Left lung (tissue), 14 donors: ENCODE measurements at places on chromosomes 1 and 21. TPM values are rescaled to one million over a fixed set of nuclear protein-coding genes. Genes with fewer than 3 reads are reported as not detected.

DNA sequence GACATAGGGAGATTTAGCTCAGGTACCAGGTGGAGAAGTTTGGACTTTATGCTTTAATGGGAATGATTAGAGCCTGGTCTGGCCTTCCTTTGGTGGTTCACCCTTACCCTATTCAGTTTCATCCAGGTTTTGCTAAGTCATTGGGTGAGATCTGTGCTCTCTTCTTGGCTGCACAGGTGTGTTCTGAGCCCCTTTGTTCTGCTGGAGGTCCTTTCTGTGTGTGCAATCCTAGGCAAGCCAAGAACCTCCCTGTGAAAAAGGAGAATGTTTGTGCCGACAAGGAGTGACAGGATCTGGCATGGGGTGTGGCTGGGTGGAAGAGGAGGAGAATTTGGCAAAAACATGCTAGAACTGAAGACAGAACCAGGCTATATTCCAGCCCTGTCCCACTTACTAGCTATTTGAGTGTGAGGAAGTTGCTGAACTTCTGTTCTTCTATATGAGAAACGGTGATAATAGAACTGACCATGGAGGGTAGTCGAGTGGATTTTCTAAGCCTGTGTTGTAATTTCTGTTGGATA, 4.6 kb downstream of the GSTM5 start:
- no peak for DNase-seq

GRCh38 chr1:2215329-2215728, 12.8 kb upstream of the SKI start:
- peak; percentile 77 for DNase-seq

DNA sequence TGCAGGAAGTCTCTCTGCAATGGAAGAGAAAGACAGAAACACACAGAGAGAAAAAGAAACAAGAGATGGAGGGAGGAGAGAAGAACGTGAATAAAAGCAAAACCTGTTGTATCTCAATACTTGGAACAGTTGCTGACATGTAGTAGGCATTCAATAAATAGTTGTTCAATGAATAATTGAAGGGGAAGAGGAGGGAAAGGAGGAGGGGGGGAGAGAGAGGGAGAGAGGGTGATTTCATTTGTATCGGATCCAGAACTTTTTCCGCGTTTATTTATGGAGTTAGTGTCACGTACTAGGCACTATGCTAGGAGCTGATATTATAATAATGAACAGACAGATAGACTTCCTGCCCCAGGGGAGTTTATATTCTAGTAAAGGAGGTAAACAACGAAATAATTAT, 144.1 kb downstream of the OMA1 start:
- no peak for DNase-seq

The WASF2 gene
- polyA plus RNA-seq = 147 TPM

DNA sequence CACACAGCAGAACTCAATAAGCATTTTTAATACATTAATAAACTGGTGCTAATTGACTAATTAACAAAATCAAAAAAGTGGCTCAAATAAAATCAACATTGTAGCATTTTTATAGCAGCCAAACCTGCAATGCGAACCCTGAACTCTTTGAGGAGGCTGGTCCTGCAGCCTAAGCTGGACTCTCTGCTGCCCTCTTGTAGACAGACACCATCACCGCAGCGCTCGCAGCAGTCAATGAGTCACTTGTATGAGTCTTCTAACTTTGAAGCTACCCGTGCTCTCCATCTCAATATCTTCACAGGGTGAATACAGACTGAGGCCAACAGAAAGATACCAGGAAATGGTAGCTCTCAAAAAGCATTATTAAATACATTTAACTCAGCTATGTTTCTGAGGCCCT, 9.7 kb upstream of the KRTAP7-1 start:
- DNase-seq = no peak

GRCh38 chr21:16324630-16325029, 594.8 kb downstream of the USP25 start:
- no peak for DNase-seq

DNA sequence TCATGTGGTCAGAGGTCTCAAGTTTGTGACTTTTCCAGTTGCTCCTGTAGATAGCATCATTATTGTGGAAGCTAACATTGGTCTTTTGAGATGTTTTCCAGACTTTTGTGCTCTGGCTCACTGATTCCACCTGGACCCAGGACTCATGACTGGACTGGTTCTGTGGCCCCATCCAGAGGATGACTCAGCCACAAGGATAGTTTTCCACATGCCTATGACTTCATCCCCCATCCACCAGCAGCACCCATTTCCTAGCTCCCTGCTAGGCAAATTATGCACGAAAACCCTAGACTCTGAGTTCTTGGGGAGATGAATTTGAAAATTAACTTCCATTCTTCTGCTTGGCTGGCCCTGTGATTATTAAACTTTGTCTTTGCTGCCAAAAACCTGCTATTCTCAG, 949.3 kb downstream of the MRPL39 start:
- DNase-seq = no peak

The CLDN17 gene
- not detected for polyA plus RNA-seq

The S100A11 gene
- polyA plus RNA-seq = 223 TPM

GRCh38 chr1:45018599-45019230, 6.7 kb downstream of the UROD start:
- DNase-seq = no peak

DNA sequence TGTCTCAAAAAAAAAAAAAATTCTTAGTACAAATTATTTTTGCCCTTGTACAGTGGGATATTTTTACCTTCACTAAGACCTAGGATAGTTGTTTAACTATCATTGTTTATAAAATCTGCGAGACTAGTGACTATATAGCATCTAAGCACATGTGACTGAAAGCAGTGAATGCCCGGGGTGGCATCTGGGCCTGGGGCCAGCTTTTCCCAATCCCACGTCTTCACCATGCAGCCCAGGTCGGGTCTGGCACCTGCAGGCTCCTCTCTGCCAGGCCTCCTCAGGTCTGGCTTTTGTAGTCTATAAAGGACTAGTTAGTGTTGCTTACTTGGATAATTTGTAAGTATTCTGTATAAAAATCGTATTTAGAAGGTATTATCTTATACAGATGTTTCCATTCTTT, 40.8 kb downstream of the CBS start:
- DNase-seq = no peak

GRCh38 chr21:35989138-35989735, 71.1 kb downstream of the SETD4 start:
- DNase-seq = no peak

The AMIGO1 gene
- 3.8 TPM for polyA plus RNA-seq

- DNase-seq = no peak
Measured at GRCh38 chr1:237197470-237198425, 155.8 kb downstream of the RYR2 start.

The GBP7 gene
- polyA plus RNA-seq = 0.39 TPM

DNA sequence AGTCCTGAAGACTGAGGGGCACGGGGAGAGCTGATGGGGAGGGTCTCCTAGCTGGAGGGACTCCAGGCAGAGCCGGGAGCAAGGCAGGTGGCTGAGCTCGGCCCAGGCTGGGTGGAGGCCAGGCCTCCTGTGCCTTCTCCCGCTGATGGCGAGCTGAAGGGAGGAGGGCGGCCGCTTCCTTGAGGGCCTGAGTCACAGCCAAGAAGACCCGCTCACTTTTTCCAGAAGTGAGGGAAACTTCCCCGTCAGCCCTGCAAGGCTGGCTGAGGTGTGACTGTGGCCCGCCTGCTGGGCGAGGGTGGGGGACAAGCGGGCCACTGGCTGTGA, 1.7 kb upstream of the VWA1 start:
- DNase-seq = peak; percentile 59

DNA sequence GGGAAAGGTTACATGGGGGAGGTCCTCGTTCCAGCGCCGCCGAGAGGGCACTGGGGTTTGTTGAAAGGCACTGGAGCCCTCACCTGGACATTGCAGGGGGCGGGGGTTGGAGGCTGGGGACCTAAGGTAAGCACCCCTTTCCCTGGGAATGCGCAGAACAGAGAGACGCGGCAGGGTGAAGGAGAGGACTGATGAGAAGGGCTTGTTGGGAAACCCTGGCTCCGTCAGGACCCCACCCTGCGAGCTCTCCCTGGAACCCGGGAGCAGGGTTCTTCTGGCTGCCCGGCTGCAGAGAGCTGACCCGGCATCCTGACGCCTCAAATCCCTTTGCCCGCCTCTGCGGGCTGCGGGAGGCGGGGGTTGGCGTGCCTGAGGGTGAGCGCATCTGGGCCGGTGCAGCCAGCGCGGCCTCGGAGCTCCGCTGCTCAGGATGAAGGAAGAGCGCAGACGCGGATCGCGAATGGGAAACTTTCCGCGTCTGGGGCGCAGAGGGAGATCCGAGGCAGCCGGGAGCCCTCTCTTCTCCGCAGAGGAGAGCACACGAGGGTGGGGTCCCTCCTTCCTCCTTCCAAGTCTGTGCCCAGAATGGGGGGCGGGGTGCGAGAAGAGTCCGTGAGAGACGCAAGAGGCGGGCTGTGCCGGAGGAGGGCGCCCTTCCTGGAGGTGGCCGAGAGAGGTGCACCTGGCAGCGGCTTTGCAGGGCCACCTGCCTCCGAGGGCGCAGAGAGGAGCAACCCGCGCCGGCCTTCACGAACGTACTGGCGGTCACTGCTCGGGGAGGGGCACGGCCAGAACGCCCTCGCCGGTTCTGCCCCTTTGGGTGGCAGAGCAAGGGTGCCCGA, 2.4 kb downstream of the IGSF21 start:
- DNase-seq = no peak

The SLC1A7 gene
- polyA plus RNA-seq = 0.61 TPM

DNA sequence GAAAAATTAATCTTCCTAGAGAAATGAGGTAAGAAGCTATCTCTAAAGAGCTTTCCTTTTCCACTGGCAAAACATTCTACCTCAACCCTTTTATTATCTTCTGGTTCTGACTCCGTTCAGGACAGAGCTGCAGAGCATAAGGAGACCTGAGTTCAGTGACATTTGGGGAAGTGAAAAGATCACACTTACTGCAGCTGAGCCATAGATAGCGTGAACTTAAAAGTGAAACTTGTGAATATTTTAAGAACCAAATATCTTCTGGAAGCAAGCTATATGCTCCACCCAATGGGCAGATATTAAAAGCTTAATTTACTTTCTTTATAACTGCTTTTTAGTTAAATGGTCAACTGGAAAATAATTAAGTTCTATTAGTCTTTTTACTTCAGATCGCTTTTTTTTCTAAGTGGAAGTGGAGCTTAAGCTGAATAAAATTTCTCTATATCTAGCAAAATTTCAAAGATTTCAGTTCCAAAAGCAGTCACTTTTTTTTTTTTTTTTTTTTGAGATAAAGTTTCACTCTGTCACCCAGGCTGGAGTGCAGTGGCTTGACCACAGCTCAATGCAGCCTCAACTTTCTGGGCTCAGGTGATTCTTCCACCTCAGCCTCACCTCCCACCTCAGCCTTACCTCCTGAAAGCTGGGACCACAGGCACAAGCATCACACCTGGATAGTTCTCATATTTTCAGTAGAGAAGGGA, 11.9 kb downstream of the PTPN22 start:
- no peak for DNase-seq

GRCh38 chr21:34335316-34335715, 28.5 kb upstream of the KCNE2 start:
- DNase-seq = no peak

The CD1D gene
- 1.5 TPM for polyA plus RNA-seq

The CIART gene
- 8.7 TPM for polyA plus RNA-seq

GRCh38 chr1:98068016-98068415, 147.2 kb upstream of the DPYD start:
- DNase-seq = no peak

The SLC44A3 gene
- 49.9 TPM for polyA plus RNA-seq

The TESK2 gene
- polyA plus RNA-seq = 8.9 TPM

The RNU1-1 gene
- 3.1 TPM for polyA plus RNA-seq

GRCh38 chr1:100130552-100131077, 2.1 kb downstream of the SASS6 start:
- DNase-seq = no peak

DNA sequence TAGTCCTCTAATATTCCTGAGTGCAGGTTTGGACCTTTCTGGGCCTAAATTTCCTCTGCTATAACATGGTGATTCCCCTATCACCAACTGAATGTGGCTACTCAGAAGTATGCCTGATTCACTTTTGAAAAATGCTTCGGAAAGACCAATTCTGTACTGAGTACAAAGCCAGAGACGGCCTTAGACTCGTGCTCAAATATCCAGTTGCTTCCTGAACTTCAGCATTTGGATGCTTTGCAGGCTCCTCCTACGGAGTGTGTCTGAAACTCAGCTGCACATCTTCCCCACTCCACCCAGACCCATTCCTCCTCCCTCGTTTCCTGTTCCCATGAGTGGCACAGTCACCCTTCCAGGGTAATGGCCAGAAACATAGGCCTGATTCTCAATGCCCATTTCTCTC, 98.4 kb upstream of the GADD45A start:
- no peak for DNase-seq

The LAMC2 gene
- 44.3 TPM for polyA plus RNA-seq

- no peak for DNase-seq
Measured at GRCh38 chr1:230112131-230112701, 45.2 kb downstream of the GALNT2 start.

DNA sequence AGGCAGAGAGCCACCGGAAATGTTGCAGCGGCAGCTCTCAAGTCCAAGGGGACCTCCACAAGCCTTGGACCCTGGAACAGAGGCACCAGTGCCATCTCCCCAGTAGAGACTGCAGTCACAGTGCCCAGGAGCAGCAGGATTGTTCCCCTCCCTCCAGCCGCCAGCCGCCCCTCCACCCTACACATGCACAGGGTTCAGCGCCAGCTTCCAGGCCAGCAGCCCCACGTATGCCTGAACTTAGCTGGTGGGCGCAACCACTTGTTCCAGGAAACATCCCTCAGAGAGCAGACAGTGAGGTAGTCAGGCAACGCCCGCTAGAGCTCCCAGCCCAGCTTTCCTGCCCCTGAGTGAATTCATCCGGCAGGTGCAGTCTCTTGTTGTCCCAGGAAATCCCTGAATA, 1098.1 kb upstream of the NCAM2 start:
- no peak for DNase-seq

DNA sequence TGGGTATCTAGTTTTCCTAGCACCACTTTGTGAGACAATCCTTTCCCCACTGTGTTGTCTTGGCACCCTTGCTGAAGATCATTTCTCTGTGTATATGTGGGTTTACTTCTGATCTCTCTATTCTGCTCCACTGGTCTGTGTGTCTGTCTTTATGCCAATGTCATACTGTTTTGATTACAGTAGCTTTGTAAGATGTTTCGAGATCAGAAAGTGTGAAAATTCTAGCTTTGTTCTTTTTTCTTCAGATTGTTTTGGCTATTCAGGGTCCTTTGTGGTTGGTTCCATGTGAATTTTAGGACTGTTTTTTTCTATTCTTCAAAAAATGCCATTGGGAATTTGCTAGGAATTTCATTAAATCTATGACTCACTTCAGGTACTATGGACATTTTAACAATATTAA, 116.2 kb downstream of the KIF26B start:
- DNase-seq = no peak

The S100A7 gene
- polyA plus RNA-seq = not detected

- DNase-seq = no peak
Measured at GRCh38 chr1:117368116-117369108, 1.2 kb downstream of the MAN1A2 start.

The LENEP gene
- polyA plus RNA-seq = 1.8 TPM

The CASQ1 gene
- polyA plus RNA-seq = 0.41 TPM

GRCh38 chr1:37034121-37035013, at the start of gene GRIK3:
TSS of gene GRIK3 (minus strand) at chr1:37034515. CDS start at chr1:37034108, 407 bp downstream.
- DNase-seq = no peak

GRCh38 chr1:225772323-225772768, 5.3 kb upstream of the SRP9 start:
- DNase-seq = peak; percentile 94

The RAB3B gene
- polyA plus RNA-seq = 0.63 TPM
